CD8-positive, alpha-beta memory T cell (primary cell): ENCODE measurements at places on chromosomes 16 and 17.

DNA sequence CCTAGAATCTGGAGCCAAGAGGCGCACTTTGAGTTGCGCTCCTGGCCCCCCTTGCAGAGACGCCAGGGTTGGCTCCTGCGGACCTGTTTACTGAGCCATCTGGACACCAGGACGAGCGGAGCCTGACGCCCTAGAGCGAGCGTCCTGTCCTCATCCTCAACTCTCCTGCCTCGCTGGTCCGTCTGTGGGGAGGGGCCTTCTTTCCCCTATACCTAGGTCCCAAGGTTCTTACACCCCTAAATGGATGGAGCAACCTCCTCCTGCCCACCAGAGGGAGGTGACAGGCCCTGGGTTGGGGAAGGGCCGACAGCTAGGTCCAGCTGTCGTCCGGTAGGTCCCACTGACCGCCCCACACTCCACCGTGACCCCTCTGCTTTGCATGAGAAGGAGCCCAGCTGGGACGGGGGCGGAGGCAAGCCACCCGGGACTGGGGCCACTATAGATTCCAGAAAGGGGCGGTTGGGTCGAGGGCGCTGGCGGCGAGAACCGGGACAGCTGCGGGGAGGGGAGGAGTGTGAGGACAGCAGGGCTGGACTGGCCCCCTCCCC lies 3.1 kb upstream of the LHX1 start:
- no peak for DNase-seq

- DNase-seq = no peak
Measured at GRCh38 chr17:3835410-3836229, 10.4 kb downstream of the NCBP3 start.

DNA sequence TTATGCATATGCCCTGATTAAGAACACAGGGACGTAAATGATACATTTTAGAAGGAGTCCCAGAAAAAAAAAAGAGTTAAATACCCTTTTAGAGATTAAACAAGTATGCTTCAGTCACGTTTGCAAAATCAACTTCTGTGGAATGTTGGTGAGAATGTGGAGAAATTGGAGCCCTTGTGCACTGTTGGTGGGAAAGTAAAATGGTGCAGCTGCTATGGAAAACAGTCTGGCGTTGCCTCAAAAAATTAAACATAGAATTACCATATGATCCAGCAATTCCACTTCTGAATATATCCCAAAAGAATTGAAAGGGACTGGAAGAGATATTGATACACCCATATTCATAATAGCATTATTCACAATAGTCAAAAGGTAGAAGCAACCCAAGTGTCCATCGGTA lies 26.5 kb downstream of the RHBDL3 start:
- DNase-seq = no peak

GRCh38 chr17:20225162-20226115 lies 216.3 kb downstream of the SPECC1 start:
- DNase-seq = no peak

DNA sequence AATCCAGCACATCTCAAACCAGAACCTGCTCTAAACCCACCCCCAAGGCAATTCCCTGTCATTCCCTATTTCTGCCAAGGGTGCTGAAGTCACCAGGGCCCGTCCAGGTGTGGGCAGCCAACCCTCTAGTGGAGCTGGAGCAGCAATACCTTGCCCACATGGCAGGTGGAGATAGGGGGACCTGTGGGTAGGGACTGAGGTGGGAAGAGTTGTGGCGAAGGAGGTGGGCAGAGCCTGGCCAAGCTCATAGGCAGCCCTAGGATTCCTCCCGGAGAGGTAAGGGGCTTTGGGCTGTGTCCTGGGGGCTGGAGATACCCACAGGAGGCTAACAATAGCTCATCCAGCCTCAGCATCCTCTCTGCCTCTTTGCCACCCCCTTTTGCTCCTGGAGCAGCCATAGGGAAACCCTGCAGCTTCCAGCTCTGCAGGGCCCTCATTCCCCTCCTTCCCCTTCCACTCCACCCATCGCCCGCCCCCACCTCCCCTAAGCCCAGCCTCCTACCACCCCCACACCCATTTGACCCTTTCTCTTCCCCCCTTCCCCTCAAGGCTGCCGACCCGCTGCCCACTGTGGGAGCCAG lies 30.4 kb upstream of the CRHR1 start:
- no peak for DNase-seq

GRCh38 chr16:84600343-84601229 lies 17.3 kb downstream of the COTL1 start:
- DNase-seq = peak; percentile 64

GRCh38 chr17:55540414-55541091 lies 29.3 kb upstream of the SMIM36 start:
- no peak for DNase-seq

DNA sequence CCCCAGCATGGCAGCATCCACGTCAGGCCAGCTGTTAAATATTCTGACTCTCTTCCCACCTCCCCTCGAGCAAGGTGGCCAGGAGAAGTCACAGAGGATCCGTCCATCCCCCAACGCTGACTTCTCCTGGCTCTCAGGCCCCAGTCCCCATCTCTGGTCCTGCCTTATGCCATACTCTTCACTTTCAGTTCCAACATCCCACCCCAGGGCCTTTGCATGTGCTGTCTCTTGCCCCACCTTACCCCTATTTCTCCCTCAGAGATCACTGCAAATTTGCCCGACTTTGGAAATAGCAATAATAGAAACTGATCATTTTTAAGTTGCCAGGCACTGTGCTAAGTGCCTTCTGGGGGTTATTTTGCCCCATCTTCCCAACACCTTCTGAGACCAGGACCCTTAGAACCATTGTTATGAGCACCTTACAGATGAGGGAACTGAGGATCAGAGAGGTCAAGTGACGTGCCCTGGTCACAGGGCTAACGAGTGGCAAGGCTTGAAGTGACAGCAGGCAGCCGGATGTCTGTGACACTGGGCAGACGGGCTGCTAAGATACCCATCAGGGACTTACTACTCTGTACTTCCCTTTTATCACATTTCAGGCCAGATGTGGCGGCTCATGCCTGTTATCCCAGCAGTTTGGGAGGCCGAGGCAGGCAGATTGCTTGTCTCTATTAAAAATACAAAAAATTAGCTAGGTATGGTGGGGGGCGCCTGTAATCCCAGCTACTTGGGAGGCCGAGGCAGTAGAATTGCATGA lies 17.7 kb downstream of the HID1 start:
- DNase-seq = no peak

- DNase-seq = no peak
Measured at GRCh38 chr16:58218786-58219185, 20.9 kb upstream of the CSNK2A2 start.

- DNase-seq = peak; percentile 67
Measured at GRCh38 chr17:37607637-37608331, 1.4 kb downstream of the SYNRG start.

- DNase-seq = no peak
Measured at GRCh38 chr16:22677024-22677830, 136.7 kb upstream of the HS3ST2 start.

- peak; percentile 89 for DNase-seq
Measured at GRCh38 chr16:81616321-81617020, 162.6 kb upstream of the PLCG2 start.

DNA sequence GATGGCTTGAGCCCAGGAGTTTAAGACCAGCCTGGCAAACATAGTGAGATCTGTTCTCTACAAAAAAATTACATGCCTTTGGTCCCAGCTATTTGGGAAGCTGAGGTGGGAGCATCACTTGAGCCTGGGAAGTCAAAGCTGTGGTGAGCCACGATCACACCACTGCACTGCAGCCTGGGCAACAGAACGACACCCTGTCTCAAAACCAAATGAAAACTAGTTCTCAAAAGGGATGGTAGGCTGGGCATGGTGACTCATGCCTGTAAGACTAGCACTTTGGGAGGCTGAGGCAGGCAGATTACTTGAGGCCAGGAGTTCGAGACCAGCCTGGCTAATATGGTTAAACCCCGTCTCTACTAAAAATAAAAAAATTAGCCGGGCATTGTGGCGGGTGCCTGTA lies 31.1 kb downstream of the PPM1D start:
- no peak for DNase-seq

- DNase-seq = no peak
Measured at GRCh38 chr17:40664582-40665333, at the start of gene KRT222. KRT222 (minus strand) TSS chr17:40665177; CDS start chr17:40665099, 78 bp downstream.

- DNase-seq = no peak
Measured at GRCh38 chr17:61007980-61008379, 330.3 kb downstream of the BCAS3 start.

GRCh38 chr17:73365906-73366623 lies 54.3 kb upstream of the CDC42EP4 start:
- no peak for DNase-seq

DNA sequence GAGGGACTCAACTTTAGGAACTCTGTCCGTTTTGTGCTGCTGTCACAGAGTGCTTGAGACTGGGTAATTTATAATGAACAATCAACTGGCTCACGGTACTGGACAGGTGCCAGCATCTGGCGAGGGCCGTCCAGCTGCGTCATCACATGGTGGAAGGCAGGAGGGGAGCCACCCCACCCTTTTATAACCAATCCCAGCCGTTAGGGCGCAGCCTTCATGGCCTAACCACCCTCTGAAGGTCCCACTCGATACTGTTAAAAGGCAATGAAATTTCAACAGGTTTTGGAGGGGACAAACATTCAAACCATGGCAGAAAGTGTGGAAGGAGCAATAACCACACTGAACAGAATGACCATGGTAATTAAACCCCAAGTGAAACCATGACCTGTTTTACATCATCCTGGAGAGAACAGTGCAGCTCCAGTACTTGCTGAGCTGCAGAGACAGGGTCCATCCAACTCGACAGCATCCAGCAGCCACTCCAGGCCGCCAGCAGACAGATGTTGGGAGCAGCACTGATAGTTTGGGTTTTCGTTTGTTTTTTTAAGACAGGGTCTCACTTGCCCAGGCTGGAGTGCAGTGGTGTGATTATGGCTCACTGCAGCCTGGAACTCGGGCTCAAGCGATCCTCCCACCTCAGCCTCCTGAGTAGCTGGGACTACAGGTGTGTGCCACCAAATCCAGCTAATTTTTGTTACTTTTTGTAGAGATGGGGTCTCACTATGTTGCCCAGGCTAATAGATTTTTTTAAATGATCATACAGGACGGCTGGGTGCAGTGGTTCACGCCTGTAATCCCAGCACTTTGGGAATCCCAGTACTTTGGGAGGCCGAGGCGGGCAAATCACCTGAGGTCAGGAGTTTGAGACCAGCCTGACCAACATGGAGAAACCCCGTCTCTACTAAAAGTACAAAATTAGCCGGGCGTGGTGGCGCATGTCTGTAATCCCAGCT lies 11.0 kb downstream of the CHMP6 start:
- DNase-seq = no peak
